ENCODE measurements at places on chromosomes 11 and 22.

GRCh38 chr11:35006389-35007128, 90.1 kb downstream of the PDHX start:
- no peak for DNase-seq

- DNase-seq: no peak
Observed at GRCh38 chr11:86303257-86303656, 1.2 kb downstream of the HIKESHI start.

- DNase-seq: no peak
Observed at GRCh38 chr11:16833026-16833425, 94.6 kb downstream of the C11orf58 start.

DNA sequence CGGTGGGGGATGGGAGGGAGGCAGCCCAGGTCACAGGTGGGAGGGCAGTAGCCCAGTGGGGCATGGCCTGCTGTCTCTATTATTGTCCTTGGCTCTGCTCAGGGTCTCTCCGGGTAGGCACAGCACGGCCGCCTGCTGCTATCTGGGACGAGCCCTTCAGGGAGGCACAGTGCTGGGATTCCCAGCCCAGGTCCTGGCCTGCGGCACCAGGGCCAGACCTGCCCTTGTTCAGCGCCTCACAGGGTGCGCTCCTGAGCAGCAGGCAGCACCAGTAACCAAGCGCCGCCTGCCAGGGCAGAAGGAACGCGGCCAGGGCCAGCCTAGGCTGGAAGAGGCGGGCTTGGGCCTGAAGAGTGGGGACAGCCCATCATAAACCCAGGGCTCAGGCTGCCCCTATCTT, 151.0 kb downstream of the MPPED1 start:
- DNase-seq: no peak

DNA sequence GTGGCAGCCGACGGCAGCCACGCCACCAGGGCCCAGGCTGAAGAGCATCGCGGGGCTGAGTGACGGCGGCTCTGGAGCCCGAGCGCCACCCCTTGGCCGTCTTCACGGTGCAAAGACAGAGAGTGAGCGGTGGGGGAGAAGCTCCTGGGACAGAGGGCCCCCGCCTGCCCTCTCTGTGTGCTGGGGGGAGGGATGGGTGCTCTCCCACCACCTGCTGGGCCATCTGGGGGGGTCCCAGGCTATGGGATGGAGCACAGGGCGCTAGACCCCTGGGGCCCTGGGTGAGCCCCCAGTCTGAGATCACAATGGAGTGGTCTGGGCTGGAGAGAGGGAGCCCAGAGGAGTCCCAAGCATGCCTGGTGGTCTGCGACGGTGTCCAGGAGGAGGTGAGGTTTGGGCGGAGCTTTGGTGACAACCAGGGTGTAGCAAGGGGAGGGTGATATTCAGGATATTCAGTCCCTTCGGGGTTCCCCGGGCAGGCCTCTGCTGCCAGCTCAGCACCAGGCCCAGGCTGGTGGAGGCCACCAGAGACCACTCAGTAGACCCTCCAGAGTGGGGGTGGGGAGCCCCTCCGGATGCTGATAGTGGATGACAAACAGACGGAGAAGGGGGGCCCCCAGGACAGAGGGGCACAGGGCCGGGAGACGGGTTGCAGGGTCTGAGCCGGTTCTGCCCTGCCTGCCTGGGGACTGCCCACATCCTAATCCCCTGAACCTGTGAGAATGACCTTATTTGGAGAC, 78.1 kb upstream of the PRR5 start:
- no peak for DNase-seq

DNA sequence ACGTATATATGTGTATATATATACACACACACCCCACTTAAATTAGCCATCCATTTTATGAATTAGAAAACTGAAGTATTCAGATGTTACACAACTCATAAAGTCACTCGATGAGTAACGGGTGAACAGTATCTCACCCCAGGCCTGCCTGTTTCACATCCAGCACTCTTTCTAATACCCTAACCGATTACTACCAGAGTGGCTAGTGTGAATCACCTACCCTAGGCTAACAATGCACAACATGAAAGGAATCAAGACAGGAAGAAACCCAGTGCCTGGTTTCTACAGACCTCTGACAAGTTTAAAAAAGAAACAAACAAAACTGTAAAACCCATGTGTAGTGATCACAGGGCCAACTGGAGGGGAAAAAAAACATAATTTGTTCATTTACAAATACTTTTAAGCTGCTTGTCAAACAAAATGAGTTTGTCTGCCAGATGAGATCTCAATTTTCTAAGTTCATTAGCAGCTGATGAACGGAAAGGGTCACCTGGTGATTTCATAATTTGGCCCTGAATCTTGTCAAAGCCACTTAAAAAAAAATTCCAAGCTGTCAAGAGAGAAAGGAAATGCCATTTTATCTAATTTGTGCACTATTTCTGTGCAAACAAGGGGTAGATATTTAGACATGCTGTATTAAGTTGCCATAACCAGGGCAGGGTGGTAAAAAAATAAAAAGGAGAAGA, 134.8 kb downstream of the LARGE1 start:
- no peak for DNase-seq

DNA sequence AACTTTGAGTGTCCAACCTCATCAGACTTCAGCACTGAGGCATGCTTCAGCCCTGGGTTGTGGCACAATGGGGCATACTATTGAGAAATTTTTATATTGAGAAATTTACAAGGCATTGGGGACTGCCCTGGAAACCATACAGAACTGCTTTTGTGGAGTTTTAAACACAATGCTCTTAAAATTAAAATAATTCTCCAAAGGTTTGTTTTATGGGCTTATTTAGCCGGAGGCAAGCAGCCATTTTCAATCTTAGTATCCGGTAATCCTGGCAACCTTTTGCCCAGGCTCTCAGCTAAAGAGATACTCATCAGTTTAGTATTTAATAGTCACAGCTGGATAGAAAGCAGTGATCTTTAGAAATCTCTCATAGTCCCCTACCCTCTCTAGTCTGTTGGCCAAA, 3.1 kb upstream of the EXPH5 start:
- DNase-seq: no peak

- DNase-seq: no peak
Observed at GRCh38 chr11:839875-840617, 2.3 kb downstream of the POLR2L start.

- DNase-seq: no peak
Observed at GRCh38 chr11:79538775-79539174, 97.9 kb upstream of the TENM4 start.

DNA sequence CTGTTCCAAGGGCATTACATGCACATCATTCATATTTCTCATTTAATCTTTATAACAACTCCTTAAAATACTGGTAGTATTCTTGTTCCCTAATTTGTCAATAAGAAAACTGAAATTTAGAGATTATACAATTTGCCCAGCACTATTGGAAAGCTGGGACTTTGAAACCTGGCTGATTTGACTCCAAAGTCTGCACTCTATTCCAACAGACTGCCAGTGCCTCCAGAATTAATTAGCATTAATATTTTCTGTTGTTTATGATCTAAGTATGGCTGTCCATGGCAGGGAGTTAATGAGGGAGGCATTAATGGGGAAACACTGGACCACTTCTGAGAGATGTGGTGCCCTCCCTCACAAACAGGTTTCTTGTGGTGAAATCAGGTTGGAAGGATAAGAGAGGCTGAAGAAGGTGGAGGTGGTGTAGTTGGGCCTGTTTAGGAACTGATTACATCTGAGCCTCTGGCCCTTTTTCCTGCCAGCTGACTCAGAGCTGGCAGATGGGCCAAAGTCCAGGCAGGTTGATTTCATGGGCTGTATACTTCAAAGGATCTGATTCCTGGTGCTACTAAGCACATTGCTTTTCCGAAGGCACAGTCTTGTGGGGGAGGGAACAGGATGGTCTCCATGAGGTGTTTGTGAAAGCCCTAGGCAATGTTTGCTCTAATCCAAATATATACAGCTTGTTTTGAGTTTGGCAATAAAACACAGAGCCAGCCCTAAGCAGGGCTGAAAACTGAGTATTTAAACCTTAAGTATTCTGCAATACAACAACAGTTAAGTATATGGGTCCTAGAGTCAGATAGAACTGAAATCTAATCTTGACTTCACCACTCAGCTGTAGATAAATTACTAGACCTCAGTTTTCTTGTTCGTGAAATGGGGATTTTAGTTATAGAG, 21.0 kb upstream of the RAB30 start:
- no peak for DNase-seq

Measured in activated T-cell treated with anti-CD3 and anti-CD28 coated beads for 1 hour (primary cell).